ENCODE measurements at places on chromosomes 7 and 10. TPM values are rescaled to one million over a fixed set of nuclear protein-coding genes. Genes with fewer than 3 reads are reported as not detected.

PNLIPRP1 gene
- not detected for total RNA-seq

MUC3A gene
- not detected for total RNA-seq

GPR15LG gene
- not detected for total RNA-seq

OR2A12 gene
- not detected for total RNA-seq

SPAM1 gene
- total RNA-seq: not detected

DNAJC1 gene
- total RNA-seq: 94.1 TPM

TSPAN13 gene
- 15.5 TPM for total RNA-seq

LRRD1 gene
- under 0.01 TPM for total RNA-seq

GIMAP6 gene
- not detected for total RNA-seq

C10orf67 gene
- total RNA-seq: 0.22 TPM

EFCAB10 gene
- under 0.01 TPM for total RNA-seq

CDC14C gene
- total RNA-seq: not detected

FRMPD2 gene
- total RNA-seq: not detected

ZNF138 gene
- total RNA-seq: 1.8 TPM

PHKG1 gene
- 0.86 TPM for total RNA-seq

NEUROG3 gene
- not detected for total RNA-seq

MLXIPL gene
- total RNA-seq: not detected

MSS51 gene
- total RNA-seq: 1.9 TPM

FOXP2 gene
- total RNA-seq: not detected

SFRP5 gene
- not detected for total RNA-seq

PRLHR gene
- not detected for total RNA-seq

TMEM130 gene
- total RNA-seq: 0.72 TPM

AP5Z1 gene
- total RNA-seq: 63.0 TPM

COL26A1 gene
- total RNA-seq: not detected

HSPA12A gene
- 12.9 TPM for total RNA-seq

RBP4 gene
- not detected for total RNA-seq

TUBAL3 gene
- total RNA-seq: not detected

KIF20B gene
- 2.4 TPM for total RNA-seq

CTNNA3 gene
- total RNA-seq: not detected

AGBL3 gene
- 0.22 TPM for total RNA-seq

FAM131B gene
- 1.1 TPM for total RNA-seq

GPR146 gene
- 0.14 TPM for total RNA-seq

Measured in placental pericyte (primary cell).